ENCODE measurements at places on chromosomes 7 and 10.

DNA sequence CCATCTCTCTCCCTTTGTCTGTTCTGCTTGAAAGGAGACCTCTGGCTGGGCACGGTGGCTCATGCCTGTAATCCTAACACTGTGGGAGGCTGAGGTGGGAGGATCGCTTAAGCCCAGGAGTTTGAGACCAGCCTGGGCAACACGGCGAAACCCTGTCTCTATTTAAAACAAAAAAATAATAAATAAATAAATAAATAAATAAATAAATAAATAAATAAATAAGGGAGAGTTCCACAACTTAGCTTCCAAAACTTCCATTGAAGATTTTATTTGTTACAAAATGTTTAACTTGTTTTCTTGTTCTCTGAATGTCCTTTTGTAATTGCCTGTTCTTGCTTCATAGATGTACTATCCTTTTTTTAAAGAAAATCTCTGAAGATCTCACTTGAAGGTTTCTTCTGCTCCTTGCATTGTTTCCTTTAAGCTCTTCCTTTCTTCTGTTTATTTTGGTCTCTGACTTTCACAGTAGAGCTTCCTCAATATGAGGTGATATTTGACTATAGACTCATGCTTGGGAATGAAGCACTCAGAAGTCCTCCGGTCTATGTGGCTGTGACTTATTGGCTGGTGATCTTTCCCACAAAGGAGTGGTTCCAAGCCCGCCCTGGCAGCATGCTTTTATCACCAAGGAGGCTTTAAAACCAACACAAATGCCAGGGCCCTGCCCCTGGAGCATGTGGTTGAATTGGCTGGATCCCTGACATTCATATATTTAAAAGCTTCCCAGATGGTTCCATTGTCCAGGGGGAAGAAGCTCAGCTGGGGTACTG lies 18.1 kb upstream of the NPTX2 start:
- no peak for DNase-seq

GRCh38 chr7:55538538-55538937 lies 33.8 kb downstream of the VOPP1 start:
- DNase-seq, result no peak

DNA sequence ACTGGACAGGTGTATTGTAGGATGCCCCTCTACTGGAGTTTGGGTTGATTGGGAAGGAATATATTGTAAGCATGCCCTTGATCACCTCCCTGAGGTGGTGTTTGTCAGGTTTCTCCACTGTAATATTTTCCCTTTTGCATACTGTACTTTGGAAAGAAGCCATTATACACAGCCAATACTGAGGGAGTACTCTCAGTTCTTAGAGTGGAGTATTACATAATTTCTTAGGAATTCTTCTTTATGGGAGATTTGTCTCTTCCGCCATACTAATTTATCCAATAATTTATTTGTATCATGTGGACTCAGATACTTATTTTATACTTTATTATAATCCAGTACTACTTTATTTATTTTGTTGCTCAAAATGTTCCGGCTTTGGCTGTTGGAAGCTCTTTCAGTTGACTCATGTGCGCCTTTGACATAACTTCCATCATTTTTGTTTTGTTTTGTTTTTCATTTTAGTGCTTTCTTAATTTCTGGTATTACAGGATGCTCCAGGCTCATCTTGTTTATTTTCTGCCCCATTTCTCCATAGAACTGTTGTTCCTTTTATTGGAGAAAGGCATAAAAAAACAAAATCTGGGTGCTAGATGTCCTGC lies 29.7 kb downstream of the MKLN1 start:
- no peak for DNase-seq

DNA sequence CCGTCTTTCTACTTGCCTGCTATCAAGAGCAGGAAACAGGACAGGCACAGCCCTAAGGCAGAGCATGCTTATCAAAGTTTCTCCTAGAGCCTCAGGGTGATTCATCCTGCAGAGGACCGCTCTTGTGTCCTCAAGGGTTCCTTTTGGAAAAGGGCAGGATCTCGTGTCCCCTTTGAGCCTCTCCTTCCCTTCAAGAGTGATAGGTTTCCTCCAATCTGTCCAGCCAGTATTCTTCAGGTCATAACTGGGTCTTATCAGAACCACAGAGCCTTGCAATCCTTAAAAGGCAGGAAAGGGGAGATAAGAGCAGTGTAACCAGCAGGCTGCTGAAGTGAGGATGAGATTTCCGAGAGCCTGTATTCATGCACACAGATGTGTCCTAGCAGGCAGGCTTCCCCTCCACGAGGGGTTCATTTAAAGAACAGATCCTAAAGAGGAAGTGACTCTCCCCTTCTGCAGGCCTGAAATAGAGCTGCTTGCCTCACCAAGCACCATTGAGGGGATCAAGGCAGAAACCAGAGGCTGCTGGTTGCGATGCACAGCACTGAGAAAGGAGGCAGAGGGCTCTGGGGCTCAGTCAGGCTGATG lies 90.5 kb upstream of the SVIL start:
- DNase-seq, result no peak

GRCh38 chr10:70880077-70880534 lies 8.3 kb downstream of the PCBD1 start:
- no peak for DNase-seq

DNA sequence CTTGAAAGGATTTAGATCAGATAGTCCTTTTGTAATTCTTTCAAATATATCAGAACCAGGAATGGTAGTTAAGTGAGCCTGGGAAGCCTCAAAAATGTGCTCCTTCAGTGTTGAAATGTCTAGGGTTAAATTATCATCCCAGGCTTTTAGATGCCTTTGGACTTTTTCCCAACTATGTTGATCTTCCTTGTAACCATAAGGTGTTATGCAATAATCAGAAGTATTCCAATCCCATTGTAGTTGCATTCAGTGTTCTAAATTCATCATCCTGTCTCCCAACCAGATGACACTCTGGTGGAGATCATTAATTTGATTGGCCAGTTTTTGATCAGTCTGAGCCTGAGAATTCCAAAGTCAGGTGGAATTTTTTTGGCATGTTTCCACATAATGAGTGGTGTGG lies 35.1 kb upstream of the AKR1C2 start:
- no peak for DNase-seq

DNA sequence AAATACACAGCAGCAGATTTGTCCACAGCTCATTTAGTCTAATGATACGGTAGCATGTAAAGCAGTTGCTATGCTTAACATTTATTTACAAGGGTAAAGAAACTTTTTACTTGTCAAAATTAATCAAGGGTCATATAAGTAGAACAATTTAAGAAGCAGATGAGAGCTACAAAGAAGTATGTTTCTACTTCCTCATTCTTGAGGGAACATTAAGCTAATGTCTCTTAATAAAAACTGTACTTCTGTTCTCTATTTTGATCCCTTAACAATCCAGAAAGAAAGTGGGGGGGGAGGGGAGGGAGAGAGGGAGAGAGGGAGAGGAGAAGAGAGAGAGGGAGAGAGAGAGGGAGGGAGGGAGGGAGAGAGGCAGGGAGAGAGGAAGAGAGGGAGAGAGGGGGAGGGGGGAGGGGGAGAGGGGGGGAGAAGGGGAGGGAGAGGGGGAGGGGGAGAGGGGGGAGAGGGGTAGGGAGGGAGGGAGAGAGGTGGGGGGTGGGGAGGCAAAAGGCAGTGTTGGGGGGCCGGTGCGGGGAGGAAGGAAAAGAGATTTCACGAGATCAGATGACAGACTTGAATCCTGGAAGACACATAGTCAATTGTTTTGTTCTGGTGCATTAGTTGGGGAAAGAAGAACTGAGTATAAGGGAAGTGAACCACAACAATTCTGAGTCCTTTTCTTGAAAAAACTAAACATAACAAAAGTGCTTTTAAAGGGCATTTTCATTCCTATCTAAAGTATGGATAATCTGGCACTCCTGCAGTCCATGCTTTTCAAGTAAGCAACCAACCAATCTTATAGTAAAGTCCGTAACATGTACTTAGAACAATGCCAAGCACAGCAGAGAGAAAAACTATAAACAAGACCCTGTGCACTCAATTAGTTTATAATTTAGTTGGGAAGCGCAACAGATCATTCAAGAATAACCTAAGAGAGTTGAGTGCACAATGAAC lies 128.0 kb downstream of the USP6NL start:
- no peak for DNase-seq

GRCh38 chr10:4770801-4771553 lies 55.0 kb upstream of the AKR1E2 start:
- no peak for DNase-seq

DNA sequence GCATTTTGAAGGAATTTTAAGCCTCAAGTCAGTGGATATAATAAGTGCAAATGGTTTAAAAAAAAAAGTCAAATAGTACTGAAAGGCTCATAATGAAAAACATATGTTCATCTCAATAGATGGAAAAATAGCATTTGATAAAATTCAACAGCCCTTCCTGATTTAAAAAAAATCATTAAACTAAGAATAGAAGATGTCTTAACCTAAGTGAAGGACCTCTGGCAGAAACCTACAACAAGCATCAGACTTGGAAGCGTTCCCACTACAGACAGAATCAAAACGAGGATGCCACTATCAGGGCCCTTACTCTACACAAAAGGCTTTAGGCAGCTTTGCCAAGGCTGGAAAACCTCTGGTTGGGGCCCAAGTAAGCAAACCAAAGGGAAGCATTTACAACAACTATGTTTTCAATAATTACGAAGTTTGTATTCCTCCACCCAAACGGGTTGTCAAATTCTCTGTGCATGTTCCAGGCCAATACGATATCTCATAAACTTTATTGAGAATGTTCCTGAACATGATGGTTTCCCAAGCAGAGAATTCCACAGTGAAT lies 45.1 kb downstream of the CYTH3 start:
- no peak for DNase-seq

- DNase-seq, result peak; percentile 52
Measured at GRCh38 chr7:85023066-85023712, 163.7 kb downstream of the SEMA3D start.

- DNase-seq, result no peak
Measured at GRCh38 chr10:89615824-89616223, 29.2 kb downstream of the PANK1 start.

Data from DMS 273 treated with DMSO at 0.1 percent for 48 hours (cell line).